ENCODE measurements at places on chromosomes 7 and 10.
A peak's percentile ranks its signal among the peaks of the same experiment; 100 is the strongest.

- no peak for DNase-seq
Observed at GRCh38 chr10:100528921-100529474, 673 bp downstream of the NDUFB8 start.

GRCh38 chr10:92573091-92573797 lies 649 bp downstream of the IDE start:
- DNase-seq, result no peak

DNA sequence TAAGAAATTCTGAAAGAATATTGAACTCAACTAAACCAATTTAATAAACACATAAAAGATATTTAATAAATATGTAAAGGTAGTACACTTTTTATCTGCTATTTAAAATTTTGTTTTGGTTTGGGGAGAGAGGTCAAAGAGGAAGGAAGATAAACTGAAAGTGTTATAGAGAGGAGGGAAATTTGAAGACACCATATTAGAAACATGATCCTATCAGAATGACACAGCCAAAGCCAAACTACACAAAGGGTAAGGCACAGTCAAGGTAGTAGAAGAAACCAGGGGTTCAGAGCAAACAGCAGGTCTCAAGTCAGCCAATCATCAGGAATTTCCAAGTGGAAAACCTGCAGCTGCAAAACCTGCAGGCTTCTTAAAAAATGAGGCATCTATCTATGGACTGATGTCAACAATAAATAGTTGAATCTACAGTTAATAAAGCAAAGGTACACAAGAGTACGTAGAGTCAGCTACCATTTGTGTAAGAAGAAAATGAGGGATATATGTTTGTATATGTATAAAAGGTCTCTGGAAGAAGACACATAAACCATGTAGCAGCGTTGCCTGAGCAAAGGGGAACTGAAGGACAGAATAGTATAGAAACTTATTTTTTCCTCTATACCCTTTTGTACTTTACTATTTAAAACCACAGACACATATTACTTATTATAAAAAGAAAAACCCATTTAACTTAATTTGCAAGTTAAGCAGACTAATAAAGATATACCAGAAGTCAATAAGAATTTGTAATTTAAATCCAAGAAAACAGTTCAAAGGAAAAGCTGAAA lies 10.0 kb downstream of the ZNF800 start:
- no peak for DNase-seq

DNA sequence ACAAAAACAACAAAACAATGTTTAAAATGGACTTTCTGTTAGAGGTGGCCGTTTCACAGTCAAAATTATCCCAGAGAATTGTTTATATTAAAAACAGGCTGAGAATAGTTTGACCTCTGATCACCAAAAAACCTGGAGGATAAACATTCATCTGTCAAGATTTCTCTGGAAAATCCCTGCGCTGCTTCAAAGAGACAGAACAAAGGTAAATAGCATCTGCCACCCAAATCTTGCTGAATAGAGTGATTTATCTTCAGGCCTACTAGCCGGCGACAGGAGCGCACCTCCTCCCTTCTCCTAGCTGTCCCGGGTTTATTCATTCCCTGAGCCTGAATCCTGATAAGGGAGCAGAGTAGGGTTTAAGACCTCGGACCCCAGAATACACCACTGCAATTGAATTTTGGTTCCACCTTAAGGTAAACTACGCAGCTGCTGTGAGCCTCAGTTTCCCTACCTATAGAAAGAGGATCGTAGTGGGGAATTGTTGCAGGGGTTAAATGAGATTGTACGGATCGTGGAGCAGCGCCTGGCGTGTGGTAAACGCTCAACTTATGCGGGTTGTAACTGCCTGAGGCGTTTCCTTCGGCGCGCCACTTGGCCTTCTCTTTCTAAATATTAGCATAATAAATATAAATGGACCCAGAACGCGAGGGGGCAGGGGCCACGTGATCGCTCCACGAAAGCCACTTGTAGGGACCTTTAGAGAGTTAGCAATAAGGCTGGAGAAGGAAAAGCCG lies 498 bp upstream of the ST7 start:
- DNase-seq, result no peak

- no peak for DNase-seq
Observed at GRCh38 chr10:90096196-90096595, 394.8 kb downstream of the KIF20B start.

GRCh38 chr10:121250995-121251764 lies 347.1 kb downstream of the FGFR2 start:
- no peak for DNase-seq

DNA sequence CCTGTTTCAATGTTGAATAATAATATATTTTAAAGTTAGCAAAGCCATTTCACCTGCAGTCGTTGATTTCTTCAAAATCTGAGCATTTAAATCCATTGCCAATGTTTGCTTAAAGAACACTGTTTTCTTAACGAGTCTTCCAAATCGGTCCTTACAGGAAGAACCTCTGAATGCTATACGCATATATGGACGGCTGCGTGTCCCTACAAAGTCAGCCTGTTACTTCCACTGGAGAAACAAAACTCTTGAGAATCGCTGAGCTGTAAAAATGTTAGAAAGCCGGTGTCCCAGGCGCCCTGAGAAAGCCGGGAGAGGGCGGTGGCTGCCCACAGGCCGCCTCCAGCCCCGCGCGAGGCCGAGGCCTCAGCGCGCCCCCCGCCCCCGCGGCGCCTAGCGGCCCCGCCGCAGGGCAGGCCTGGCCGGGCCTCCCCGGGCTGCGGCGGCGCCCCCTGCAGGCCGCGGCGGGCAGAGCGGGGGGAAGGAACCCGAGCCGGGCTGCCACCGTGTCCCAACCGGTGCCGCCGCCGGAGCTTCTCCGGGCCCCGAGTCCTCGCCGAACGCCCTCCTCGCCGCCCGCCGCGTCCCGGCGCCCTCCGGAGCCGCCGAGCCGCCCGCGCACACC lies at the start of gene FHIP2A:
Gene FHIP2A (plus strand): TSS at position 488 of the 622 bp plus-strand sequence. CDS start 299 bp downstream, outside the sequence.
- peak; percentile 70 for DNase-seq

DNA sequence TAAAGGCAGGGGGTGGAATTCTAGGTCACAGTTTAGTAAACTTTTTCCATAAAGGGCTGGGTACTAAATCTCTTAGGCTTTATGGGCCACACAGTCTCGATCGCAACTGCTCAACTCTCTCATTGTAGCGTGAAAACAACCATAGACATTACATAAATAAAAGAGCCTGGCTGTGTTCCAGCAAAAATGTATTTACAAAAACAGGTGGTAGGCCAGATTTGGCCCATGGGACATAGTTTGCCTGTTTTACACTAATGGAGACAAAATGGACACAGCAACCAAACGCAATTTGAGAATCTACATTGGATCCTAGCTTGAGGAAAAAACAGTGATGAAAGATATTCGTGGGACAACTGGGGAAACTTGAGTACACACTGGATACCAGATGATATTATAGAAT lies 23.2 kb upstream of the MALSU1 start:
- no peak for DNase-seq

GRCh38 chr7:98647326-98647725 lies 30.2 kb downstream of the NPTX2 start:
- no peak for DNase-seq

- DNase-seq, result no peak
Observed at GRCh38 chr10:60778971-60779796, 906 bp downstream of the CDK1 start.

DNA sequence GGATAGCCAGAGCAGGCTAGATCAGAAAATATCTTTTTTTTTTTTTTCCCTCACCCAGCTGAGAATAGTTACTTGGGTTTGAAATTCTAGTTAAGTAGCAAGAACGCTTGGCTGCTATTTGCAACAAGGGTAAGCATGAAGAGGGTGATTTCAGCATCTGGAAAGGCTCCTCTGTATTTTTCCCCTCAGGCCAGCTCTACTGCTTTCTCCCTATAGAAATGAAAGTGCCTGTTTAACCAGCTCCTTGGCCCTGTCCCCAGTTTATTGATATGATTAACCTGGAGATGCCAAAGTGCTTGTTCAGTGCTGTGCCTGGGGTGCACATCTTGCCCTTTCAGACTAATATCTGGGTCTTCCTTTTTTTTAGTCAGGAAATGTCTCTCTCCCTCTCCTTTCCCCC lies 37.1 kb downstream of the AP3M1 start:
- DNase-seq, result no peak

DNA sequence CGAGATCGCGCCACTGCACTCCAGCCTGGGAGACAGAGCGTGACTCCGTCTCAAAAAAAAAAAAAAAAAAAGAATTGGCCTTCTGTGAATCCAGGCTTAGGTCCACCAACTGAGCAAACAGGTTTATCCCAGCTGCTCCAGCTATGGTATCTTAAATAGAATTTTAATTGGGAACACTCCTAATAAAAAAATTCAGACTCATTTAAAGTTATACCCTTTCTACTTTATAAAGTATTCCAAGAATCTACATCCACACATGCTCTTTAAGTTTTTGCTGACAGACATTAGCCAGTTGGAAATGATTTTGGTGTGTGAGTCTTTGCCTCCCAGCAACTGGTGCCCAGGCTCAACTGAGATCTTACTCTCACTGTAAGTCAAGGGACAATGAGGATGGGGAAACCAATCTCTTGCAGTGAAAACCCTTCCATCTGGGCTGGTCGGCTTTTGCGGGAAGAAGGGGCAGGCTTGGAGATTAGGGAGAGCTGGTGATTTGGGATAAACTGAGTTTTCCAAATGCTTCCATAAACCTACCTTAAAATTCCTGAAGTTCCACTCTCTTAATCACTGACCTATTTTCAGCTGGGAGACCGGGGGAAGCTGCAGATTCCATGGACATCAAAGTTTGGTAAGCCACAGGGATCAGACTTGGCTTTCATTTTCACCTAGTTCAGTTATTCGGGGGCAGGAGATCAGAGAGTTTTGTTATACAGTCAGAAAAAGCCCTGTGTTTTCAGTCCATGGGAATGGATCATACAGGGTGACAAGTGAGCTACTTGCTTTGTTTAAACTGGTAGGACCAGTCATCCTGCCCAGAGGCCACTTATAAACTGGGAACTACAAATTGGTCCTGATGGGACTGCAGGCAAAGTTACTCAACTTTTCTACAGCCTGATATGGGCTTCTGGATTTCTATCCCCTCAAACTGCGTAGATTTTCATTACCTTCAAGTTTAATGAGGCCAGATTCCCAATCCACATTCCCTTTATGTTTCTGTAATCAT lies 89.3 kb upstream of the ZNF746 start:
- no peak for DNase-seq

DNA sequence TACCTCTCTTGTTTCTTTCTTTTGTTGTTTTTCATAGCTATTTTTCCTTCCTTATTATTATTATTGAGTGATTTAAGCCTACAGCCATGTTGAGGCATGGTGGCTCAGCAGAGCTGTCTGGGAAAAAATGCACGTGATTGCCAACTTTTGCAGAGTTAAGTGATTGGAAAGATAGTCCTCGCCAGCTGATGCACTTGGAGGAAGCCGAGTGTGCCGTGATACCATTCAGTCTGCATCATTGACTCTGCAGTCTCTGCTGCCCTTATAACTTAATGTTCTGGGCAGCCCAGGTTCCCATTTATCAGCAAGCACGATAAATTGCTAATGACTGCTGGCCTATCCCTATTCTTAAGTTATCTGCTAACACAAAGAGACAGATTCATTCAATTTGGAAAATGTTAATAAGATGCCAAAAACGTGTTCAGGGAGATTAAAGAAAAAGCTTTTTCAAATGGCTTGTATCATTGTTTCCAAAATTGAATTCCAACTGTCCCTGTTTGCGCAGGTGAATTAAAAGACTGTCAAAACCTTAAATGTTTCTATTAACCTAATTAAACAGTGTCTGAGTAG lies 232.9 kb upstream of the NPY start:
- no peak for DNase-seq

GRCh38 chr7:146359176-146359575 lies 242.6 kb downstream of the CNTNAP2 start:
- no peak for DNase-seq

DNA sequence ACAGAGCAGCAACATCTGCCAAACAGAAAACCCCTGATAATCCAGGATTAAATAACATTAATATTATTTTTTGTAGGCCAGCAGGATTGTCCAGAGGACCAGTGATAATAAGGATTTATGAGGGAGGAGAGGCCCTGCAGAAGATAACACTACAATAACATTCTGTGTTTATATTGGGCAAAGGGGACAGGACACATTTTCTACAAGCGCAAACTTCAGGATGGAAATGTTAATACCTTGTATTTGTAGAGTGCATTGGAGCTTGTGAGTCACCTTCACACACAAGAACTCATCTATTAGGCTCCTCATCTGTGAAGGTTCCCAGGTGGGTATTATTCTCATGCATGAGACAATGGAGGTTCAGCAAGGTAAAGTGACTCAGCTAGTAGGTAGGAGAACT lies 51.0 kb downstream of the BAMBI start:
- DNase-seq, result no peak

- no peak for DNase-seq
Observed at GRCh38 chr10:5659702-5660528, 6.5 kb downstream of the ASB13 start.

DNA sequence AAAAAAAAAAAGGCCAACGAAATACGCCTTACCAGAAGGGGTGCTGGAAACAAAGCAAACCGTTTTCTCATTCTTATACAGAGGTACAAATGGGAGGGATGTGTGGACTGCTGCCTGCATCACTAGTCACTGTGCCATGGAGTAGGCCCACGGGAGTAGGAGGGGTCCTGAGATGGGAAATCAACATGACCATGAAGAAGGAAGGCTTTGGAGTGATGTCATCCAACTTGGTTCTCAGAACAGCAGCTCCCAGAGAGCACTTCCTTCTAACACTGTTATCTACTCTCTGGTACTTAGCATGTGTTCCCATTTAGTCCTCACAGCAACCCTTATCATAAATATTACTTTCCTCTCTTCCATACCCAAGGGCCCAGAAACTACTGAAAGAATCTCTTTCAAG lies 60.0 kb upstream of the LRGUK start:
- DNase-seq, result no peak

GRCh38 chr7:77310982-77311381 lies 105.2 kb downstream of the GSAP start:
- DNase-seq, result no peak

GRCh38 chr10:108167766-108168165 lies 1003.3 kb upstream of the SORCS1 start:
- DNase-seq, result no peak

DNA sequence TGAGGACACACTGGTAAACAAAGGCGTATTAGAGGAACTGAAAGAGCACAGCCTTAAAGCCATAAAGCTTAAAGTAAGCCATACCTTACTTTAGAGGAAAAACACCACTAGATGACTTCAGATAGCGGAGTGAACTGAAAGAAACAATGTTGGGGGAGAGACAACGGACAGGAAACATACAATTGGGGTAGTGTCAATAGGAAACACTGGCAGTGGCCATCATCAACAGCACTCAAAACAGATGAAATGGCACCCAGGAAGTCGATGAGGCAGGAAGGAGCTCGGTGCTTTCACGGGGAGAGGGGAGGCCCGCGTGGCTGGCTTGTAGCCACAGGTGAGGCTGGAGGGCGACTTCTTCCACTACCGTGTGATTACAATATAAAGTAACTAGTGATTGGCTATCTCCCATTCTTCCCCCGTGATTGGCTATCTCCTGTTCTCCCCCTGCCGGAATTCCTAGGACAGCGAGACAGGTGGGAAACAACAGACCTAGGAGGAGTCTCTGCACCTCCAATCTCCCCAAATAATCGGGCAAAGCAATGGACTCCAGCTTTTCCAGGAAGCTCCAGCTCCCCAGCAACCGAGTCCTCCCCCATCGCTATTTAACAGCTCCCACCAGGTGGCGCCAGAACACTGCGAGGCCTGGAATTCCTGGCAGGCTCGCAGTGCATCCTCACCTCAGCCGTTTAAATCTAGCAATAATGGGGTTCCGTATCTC lies 2.4 kb upstream of the TAS2R38 start:
- peak; percentile 13 for DNase-seq
